Stimulated activated CD8-positive, alpha-beta memory T cell treated with anti-CD3 and anti-CD28 coated beads, Interleukin-12 subunit alpha, Interleukin-12 subunit beta, amount 100 ng/mL, for 1 hour (primary cell): ENCODE measurements at places on chromosomes 1 and 21.
A peak's percentile ranks its signal among the peaks of the same experiment; 100 is the strongest.

DNA sequence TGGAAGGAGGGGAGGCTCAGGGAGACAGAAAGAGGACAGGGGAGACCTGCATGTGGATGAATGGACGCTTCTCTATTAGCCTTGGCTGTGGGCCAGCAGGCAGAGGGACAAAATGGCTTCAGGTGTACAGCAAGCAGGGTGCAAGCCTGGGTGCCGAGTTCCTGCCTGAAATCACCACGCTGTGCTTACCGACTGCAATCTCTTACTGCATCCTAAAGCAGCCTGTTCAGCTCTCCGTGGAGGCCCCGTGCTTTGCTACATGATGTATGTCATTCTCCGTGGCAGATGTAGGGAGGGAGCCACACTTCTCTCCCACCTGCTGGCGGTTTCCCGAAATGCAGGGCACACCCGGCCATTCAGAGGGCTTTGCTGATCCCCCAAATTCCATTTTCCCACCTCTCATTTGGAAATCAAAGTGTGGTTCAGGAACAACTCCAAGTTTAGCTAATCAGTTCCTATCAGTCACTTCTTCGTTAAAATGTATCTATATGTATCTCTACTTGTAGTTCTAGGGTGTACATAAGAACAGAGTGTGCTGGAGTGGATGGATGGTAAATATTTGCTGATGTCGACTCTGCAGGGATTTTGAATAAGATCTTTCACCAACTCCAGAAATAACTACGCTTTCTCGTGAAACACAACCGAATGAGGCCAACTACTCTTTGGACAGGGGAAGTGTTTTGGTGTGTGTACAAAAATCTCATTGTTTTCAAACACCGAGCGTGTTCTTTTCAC lies 122.3 kb upstream of the BACE2 start:
- no peak for DNase-seq

DNA sequence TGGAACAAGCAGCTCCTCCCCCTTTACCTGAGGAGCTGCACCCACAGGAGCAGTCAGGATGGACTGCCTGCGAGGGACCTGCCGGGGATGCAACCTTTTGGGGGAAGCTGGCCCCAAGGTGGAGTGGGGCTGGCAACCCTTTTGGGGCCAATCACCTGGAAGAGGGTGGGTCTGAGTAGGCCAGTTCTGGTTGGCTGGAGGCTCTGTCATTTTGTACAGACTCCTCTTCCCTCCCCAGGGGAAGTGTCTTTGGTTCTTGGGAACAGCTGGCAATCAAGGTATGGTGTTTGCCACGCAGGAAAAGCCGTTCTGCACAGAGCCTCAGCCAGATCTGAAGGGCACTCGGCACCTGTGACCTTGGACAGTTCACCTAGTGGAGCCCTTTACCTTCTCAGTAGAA lies 280 bp upstream of the A3GALT2 start:
- no peak for DNase-seq

DNA sequence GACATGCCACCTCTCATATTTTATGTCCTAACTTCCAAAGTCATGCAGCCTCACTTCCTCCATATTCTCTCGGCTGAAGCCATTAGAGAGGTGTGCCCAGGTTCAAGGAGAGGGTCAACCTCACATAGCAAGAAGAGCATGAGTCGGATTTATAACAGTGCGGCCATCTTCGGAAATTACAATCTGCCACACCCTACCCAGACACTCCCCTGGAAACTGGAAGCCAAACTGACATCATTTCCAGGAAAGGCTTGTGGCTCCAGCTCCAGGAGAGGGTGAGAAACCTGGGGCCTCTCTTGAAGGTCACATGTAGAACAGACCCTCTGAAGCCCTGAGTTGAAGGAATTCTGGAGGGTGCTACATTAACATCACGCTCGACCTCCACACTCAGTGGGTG lies 73.5 kb downstream of the RRAGC start:
- no peak for DNase-seq

DNA sequence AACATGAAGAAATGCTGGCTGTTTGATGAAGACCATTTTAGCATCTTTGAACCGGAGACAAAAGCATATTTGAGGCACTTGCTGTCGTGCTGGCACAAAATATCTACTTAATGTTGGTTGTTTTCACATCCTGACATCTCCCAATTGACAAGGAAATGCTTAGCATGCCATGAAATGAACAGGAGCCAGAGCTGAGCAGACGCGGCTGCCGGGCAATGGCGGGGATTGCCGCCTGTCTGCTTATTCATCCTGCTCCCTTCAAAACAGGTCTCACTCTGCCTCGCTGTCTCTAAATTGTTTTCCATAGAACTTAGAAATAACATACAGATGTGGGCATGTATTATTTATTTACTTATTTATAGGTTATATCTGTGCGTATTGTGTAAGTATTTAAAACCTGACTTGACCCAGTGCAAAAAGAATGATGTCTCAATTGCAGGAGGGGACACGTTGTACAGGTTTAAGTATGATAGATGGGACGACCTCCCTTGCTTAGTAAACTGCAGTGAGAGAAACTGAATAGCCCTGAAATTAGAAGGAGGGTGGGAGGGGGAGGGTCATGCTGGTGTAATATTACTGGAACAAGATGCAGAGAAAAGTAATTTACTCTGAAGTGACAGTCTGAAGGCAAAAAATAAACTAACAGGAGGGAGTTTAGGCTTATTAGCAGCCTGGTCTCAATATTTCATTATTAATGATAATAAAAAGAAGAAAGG lies 590.4 kb upstream of the PLXNA2 start:
- DNase-seq: no peak

DNA sequence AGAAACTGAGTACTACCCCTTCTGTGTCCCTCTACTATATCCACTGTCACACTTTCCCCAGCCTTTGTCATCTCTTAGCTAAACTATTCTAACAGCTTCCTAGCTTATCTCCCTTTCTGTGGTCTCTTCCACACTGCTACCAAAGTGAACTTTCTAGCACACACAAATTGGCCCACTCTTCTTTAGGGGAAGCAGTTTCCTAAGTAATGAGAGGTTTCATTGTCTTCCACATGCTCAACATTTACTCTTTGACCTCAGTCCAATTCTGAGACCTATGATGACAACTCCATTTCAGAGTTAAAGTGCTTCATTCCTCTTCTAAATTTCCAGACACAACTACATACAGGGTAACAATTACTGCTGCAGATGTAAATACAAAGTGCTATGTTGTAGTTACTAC lies 32.9 kb downstream of the SCYL3 start:
- DNase-seq: no peak

GRCh38 chr1:15749399-15750291 lies 7.3 kb downstream of the TMEM82 start:
- no peak for DNase-seq

DNA sequence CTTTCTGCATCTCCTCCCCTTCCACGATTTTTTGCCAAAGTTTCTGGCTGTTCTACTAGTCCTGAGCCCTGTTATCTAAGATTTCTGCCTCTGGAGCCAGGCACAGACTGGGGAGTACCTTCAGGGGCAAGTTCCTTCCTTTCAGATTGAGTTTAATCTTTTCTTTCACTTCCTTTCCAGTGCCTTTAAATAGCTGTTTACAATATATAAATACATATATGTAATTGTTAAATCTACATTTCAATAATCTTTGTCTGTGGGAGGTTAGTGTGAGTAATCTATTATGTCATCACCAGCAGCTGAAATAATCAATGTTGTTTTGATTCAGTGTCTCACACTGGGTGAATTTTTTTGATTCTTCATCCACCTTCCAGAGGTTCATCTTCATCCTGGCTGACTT lies 31.8 kb downstream of the DIPK1A start:
- no peak for DNase-seq

DNA sequence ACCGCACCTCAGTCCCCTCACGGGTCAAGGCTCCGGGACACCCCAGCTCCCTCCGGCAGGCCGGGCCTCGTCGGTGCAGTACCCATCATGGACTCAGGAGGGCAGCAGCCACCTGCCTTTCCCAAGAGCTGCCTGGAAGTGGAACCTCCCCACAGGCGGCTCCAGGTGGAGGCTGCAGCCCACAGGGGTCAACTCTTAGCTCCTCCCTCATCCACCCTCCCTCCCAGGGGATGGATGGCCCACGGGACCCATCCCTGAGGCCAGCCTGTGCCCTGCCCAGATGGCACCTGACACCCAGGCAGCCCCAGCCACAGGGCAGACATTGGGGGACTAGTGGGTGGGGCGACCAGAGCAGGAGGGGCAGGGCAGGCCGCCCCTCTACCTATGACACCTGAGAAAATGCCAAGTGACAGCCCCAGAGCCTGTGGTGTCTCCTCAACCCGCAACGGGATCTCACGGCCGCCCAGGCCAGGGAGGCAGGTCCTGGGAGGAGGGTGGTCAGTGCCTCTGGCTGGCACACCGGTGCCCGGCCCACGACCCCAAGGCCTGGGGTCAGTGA lies 1.2 kb upstream of the ARHGEF16 start:
- peak; percentile 45 for DNase-seq

GRCh38 chr1:209767706-209768105 lies 11.9 kb downstream of the TRAF3IP3 start:
- no peak for DNase-seq

DNA sequence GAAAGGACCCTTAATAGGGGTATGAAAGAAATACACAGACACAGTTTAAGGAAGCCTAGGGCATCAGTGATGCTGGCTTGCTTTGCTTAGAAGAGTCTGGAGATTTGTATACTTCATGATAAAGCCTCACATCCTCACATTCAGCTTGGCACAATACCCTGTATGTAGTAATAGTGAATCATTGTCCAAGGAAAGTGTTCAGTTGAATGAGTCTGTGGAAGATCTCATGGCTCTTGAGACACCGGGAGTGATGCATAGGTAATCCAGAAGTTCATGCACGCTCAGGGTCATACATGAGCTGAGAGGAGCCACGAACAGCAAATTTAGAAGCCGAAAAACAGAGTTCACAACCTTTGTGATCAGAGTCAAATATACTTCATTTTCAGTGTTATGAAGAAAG lies 537.2 kb upstream of the TMPRSS15 start:
- no peak for DNase-seq

GRCh38 chr1:32733582-32734321 lies 31.2 kb upstream of the SYNC start:
- DNase-seq: no peak

DNA sequence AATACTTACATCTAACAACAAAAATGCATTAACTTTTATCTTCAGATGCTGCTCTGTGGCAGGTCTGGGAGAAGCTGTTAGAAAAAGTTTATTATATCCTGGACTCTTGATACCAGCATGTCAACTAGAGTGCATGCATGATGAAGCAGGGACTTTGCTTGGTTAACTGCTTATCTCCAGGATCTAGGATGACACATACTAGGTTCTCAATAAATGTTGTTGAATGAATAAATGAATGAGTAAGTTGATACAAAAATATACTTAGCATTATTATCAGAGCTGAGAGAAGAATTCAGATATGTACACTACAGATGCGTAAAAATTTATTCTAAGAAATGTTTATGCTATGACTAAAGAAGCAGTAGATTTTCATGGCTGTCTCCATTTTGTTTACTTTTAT lies 304.3 kb downstream of the LTN1 start:
- DNase-seq: no peak

- DNase-seq: no peak
Measured at GRCh38 chr1:169874229-169874628, 19.5 kb downstream of the SCYL3 start.

DNA sequence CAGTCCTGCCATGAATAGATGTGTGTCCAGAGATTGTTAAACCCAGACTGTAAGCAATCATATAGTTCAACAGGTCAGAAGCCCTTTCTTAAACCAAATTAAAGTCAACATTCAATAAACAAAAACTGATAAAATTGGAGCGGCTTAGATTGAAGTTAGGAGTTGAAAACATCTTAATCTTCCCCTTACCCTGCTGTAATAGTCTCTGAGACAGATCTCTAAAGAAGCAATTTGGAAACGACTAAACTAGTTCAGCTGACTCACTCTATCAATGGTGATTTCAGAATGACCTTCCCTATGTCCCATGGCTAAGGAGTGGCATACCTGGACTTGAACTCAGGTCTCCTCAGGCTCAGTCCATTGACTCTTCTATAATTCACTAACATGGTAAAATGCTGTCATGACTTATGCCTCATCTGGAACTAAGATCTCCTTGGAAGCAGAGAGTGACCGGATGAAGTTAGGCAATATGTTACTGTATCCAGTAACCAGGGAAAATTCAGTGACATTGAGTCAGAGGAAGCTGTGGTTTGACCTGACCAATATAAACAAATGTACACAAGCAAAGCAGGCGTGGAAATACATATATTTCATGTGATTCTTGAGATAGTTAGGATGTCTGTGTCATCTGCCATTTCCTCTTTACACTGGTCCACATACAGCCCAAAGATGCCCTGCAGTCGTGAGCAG lies 30.1 kb downstream of the SGIP1 start:
- no peak for DNase-seq

DNA sequence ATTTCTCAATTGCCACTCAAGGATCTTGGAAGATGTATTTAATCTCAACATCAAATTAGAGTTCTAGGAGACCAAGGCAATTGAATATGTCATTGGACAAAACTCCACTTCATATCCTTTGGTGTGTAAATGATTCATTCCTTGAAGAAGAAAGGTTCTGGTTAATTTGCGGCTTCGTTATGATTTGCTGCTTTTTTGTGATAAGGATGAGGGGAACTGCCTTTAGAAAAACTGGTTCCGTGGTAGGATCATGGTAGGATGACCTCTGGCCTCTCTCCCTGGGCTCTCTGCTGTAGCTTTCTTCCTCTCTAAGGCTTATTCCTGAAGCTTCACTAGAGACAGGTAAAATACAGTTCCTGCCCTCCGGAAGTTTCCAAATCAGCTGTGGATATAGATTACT lies 51.5 kb upstream of the ERRFI1 start:
- no peak for DNase-seq

DNA sequence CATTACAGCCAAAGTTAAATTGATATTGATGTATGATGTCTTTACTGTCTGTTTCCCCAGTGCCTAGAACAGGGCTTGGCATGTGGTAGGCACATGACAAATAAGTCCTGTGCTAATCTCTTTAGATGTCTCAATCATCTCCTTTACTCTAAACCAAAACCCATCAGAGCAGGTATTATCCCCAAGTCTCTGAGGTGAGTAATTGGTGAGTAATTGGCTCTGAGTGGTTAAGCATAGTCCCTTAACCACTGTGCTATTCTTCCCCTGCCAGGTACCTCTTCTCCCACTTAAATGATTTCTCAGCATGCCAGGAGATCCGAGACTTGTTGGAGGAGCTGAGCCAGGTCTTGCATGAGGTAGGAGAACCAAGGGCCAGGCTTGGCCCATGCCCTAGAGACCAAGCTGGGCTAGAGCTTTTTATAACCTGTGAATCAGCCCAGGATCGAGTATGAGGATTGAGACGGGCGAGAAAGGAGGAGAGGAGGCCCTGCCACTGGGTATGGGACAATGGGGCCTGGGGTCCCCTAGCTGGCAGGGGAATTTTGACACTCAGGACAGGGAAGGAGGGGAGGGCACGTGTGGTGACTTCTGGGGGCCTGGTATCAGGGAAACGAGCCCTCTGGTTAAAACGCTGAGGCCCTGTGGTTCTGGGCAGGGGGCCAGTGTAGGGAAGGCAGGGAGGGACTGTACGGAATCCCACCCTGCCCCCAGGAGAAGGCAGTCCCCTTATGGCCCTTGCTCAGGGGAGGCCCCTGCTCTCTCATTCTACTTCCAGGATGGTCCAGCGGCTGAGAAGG lies 4.5 kb downstream of the CNKSR1 start:
- no peak for DNase-seq

- DNase-seq: no peak
Measured at GRCh38 chr1:8382051-8382505, 64.2 kb downstream of the SLC45A1 start.
